NCI-H1417 treated with DMSO at 0.1 percent for 48 hours (cell line): ENCODE measurements at places on chromosomes 7 and 10.

DNA sequence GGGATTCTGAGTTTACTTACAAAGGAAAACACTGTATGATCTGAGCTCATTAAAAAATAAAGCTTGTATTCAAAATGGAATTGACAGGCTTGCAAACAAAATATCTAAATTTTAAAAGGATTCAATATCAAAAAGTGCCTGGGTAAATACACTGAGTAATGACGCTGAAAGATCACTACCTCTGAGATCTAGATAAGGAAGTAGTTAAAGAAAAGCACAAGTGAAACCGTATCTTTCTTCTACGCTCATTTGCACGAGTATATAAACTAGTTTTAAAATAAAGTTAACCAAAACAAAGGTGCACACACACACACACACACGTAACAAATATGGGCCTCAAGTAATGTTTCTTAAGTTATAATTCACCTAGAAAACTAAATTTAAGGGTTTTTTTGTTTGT, 93.4 kb downstream of the SNX13 start:
- DNase-seq = no peak

DNA sequence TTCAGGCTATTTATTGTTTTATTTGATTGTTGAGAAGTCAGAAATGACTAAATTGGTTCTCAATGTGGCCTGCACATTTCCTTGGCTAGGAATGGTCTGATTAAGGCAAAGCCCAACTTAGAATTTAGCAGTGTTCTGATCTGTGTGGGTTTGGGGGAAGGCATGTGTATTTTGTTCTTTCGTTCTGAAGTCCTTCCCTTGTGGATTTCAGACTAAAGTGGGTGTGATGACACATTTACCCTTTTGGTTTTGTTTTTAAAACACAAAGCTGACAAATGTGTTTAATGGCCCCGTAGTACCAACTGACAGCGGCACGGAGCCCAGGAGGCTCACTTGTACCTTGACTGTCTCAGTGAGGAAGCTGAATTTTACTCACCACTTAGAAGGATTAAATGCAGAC, 452.3 kb upstream of the GALNT17 start:
- no peak for DNase-seq

DNA sequence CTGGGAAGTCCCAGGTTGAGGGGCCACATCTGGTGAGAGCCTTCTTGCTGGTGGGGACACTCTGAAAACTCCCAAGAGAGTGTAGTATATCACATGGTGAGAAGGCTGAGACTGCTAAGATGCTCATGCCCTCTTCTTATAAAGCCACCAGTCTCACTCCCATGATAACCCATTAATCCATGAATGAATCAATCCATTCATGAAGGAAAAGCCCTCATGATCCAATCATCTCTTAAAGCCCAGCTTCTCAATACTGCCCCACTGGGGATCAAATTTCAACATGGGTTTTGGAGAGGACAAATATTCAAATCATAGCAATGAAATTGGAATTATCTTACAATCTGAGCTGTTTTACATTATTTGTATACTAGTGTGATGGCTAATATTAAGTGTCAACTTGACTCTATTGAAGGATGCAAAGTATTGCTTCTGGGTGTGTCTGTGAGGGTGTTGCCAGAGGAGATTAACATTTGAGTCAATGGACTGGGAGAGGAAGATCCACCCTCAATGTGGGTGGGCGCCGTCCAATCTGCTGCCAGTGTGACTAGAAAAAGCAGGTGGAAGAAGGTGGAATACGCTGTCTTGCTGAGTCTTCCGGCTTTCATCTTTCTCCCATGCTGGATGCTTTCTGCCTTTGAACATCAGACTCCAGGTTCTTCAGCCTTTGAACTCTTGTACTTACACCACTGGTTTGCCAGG, 14.3 kb upstream of the UBE2D1 start:
- no peak for DNase-seq

DNA sequence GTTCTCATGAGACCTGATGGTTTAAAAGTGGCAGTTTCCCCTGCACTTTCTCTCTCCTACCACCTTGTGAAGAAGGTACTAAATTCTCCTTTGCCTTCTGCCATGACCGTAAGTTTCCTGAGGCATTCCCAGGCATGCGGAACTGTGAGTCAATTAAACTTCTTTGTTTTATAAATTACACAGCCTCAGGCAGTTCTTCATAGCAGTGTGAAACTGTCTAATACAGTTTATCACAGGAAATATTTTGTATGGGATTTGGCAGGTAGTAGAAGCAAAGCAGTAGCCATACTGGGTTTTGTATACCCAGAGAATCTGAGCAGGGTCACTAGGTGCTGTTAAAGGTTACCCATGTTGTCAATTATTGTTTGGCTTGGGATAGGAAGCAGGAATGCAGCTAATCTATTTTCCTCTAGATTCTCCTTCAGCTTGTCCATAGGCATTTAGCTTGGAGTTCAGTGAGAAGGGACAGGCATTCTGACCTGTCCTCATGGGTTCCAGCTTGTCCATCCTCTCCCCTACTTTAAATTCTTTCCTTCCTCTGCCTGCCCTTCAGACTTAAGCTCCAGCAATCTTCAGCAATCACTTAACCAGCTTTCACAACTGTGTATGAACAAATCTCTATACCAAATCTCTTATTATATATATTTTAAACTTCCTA, 186.7 kb downstream of the PCLO start:
- DNase-seq = no peak

DNA sequence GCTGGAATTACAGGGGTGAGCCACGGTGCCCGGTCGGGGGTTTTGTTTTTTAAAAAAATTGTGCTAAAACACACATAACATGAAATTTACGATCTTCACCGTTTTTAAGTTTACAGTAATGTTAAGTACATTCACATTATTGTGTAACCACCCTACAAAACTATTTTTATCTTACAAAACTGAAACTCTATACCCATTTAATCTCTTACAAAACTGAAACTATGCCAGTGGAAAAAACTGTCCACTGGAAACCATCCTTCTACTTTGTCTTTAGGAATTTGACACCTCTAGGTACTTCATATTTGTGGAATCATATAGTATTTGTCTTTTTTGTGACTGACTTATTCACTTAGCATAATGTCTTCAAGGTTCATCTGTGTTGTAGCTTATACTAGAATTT, 1.0 kb upstream of the PSMC2 start:
- DNase-seq = no peak

DNA sequence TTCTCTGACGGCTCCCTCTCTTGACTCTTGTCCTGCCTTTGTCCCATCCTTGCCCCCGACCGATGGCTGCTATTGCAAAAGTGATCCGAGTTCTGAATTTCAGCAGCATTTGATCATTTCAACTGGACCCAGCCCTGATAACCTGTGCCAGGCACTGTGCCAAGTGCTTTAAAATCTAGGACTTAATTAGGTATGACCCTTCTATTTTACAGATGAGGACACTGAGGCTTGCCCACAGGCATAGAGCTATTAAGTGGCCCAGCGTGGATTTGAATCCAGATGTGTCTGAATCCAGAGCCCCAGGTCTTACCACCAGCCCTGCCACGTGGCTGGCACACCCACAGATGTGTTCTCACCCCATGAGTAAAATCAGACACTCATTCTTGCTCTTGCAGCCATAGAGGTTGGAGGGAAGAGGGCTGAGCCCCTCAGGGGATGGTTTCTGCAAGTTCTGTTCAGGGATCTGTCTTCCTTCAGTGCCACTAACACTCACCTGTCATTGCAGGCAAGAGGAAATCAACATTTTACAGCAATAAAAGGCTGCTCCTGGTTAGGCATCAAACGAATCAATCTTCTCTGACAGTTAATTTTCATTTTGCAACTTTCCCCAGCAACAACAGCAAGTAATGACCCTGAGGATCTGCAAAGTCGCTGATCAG, 101.2 kb downstream of the GRID1 start:
- no peak for DNase-seq

GRCh38 chr7:29352041-29352440, 157.5 kb downstream of the CHN2 start:
- DNase-seq = no peak

- DNase-seq = no peak
These were observed 246.1 kb downstream of the TNS3 start for GRCh38 chr7:47335557-47336471.
